Coronary artery (tissue), 2 donors: ENCODE measurements at places on chromosomes 4 and X.

- DNase-seq: peak; percentile 73
These were observed 197.2 kb downstream of the PDGFC start for GRCh38 chr4:156774422-156774821.

GRCh38 chrX:137031517-137032340 lies 2.1 kb downstream of the GPR101 start:
- DNase-seq: no peak

DNA sequence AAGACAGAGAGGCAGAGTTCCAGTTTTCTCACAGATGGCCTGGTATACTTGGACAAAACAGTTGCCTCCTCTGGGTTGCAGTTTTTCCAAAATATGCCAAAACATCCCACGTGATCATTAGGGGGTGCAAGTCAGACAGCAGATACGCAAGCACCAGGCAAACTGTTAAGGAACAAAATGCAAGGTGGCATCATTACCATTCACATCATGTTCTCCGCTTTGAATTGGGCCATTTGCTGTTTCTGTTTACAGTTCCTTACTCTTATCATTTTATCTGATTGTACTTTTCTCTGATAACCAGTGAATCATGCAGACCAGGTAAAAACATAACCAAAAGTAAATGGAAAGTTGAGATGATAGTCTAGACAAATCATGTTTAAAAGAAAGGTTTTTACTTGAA lies 16.4 kb upstream of the HMGB3 start:
- DNase-seq: no peak

GRCh38 chrX:20461576-20461975 lies 194.9 kb upstream of the RPS6KA3 start:
- no peak for DNase-seq

GRCh38 chr4:168664242-168664891 lies 167.5 kb downstream of the PALLD start:
- DNase-seq: no peak

DNA sequence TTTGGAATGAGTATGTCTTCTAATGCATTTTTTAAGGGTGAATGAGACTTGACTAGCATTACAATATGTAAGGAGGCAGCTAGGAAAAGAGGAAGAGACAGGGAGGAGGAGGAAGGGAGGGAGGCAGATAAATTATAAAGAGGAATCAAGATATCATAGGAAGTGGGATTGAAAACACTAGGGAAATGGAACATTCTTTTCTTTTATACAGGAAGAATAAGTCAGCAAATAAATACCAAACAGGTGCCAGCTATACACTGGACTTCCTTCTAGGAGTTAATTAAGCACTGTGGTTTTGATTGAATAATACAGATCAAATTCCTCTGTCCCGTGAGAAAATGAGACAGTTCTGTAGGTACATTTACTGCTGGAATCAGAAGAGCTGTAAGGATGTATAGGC lies 78.6 kb downstream of the PACRGL start:
- DNase-seq: no peak

DNA sequence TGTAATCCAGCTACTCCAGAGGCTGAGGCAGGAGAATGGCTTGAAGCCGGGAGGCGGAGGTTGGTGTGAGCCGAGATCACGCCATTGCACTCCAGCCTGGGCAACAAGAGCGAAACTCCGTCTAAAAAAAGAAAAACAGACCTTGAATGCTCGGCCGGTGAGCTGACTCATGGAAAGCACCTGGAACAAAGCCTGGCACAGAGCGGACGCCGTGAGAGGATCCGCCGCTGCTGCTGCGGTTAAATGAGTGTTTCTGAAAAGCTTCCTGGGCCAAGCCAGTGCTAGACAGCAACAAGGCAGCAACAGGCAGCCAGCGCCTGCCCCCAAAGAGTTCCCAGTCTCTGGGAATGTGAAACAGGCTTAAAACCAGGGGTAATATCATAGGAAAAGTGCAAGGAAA lies 186.4 kb downstream of the AFAP1 start:
- no peak for DNase-seq

DNA sequence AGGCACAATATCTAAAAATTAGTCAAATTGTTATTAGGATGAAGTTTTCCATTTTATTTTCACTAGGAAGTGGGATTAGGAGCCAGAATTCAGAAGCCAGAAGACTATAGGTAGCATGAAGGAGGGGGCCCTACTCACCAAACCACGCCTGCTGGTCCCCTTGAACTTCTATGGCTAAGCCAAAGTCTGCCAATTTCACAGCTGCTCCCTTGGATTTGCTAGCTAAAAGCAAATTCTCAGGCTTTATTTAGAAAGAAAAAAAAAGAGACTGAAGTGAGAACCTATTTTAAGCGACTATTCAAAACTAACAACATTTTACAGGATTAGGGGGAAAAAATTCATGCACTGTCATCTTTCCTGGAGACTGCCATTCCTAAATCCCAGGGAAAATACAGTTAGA lies 224.3 kb downstream of the CAMK2D start:
- no peak for DNase-seq

DNA sequence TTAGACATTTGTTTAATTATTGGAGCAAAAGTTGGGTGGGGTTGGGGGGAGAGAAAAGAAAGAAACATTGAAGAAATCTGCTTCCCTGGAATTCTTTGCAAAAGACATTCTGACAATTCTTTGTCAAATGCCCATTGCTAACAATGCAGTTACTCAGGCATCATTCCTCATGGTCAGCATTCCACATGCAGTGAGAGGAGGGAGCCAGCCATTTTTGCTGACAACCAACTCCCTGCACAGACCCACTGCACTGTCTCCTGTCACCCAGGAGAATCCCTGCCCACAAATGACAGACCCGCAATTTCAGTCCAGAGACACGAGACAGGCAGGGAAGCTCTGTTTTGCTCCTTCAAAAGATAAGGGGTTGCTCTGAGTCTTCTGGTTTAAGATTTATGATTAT lies 985.1 kb upstream of the SLIT2 start:
- DNase-seq: no peak

DNA sequence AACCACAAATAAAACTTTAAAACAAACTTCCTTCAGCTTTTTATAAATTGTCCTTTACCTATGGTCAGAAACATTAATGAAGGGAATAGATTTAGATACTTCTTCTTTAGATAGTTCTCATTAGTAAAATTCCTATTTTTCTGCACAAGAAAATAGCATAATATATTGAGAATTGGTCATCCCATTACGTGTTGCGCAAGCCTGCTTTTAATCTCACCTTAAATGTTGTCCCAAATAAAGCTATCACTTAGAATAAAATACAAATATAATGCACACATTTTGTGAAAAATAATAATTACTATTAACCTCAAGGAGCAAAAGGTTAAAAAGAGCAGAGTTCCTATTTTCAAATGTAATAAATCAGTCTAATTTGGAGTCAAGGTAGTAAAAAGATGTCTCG lies 95.2 kb upstream of the TTC29 start:
- DNase-seq: no peak

DNA sequence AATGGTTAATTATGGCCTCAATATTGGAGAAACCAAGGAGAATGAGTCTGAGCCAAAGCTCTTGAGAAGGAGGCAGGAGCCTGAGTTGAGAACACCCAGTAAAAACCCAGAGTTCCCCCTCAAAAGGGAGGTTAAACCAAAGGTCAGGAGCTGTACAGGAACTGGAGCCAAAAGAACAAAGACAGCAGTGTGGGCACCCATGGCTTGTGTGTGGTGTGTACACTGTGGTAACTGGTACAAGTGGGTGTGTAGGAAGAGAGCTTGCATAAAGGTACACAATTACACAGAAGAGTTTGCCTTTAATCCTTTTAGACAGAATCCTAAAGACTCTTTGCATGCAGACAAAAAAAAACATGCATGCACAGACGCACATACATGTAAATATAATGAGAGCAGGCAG lies 87.1 kb downstream of the IGSF1 start:
- no peak for DNase-seq

- DNase-seq: no peak
These were observed 231.7 kb upstream of the TAPT1 start for GRCh38 chr4:16457944-16458343.

GRCh38 chr4:65670331-65671031 lies at the start of gene EPHA5:
TSS of gene EPHA5 (minus strand) at chr4:65670489. CDS start at chr4:65669742, 747 bp downstream.
- DNase-seq: peak; percentile 74
